Stimulated activated CD8-positive, alpha-beta memory T cell treated with anti-CD3 and anti-CD28 coated beads, Interleukin-2, amount 100 ng/mL, for 1 hour (primary cell): ENCODE measurements at places on chromosomes 4 and X.

DNA sequence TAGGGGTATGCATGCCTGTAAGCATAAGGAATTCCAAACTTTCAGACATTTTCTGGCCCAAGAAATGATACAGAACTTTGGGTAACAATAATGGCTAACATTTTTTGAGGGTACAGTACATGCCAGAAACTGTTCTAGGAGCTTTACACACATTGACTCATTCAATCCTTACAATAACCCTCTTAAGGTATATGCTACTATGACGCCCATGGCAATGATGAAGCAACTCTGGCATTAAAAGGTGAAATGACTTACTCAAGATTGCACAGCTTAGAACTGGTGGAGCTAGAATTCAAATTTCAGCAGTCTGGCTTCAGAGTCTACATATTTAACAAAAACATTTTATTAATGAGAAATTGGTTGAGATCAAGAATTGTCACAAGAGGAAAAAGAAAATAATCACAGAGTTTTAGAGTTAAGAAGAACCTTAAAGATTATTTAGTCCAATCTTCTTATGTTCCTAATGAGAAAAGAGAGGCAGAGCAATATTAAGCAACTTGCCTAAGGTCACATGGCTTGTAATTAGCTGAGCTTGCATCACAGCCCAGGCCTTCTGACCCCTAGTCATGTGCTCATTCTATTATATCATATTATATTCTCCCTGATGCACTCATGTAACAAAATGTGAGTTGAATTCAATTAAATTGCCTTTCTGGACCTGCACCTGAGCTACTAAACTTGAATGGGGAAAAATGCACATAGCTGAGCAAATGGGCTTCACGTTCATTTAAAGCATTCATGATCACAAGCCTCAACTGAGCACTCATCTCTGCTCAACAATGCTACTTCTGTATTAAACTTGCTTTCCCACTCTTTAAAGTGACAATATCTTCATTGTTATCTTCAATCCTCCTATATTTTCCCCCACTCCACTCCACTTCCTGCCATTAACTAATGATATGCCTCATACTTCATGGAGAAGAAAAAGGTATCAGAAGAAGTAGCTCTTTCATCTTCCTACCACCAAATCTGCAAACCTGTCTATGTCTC, 73.2 kb downstream of the ENOX2 start:
- DNase-seq = no peak

DNA sequence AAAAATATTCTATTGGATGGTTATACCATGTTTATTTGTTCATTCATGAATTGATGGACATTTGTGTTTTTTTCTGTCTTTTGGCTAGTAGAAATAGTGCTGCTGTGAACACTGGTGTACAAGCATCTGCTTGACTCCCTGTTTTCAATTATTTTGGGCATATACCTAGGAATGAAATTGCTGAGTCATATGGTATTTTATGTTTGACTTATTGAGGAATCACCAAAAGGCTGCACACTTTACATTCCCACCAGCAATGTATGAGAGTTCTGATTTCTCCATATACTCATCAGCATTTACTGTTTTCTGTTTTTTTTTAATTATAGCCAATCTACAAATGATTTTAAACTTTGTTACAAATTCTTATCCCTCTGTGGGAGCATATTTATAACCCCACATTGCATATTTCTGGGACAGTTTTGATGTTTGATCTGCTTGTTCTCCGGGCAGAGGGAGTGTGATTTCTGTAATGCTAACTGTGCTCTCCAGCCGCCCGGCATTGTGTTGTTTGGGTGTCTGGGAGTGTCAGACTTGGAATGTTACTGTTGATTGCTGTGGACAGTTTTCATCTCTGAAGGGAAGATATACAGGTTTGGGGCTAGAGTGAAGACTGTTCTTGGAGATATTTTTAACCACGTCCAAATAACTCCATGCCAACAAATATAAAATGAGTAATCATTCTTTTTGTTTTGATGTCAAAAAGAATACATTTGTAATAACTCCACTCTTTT, 60.5 kb upstream of the PGRMC2 start:
- no peak for DNase-seq

GRCh38 chrX:49761481-49761880, 65.7 kb upstream of the PAGE1 start:
- no peak for DNase-seq

GRCh38 chr4:52968241-52968640, 106.1 kb downstream of the RASL11B start:
- DNase-seq = no peak

- no peak for DNase-seq
Observed at GRCh38 chr4:84263415-84263814, 235.7 kb downstream of the NKX6-1 start.

GRCh38 chr4:6473264-6474052, 1.0 kb upstream of the PPP2R2C start:
- no peak for DNase-seq

DNA sequence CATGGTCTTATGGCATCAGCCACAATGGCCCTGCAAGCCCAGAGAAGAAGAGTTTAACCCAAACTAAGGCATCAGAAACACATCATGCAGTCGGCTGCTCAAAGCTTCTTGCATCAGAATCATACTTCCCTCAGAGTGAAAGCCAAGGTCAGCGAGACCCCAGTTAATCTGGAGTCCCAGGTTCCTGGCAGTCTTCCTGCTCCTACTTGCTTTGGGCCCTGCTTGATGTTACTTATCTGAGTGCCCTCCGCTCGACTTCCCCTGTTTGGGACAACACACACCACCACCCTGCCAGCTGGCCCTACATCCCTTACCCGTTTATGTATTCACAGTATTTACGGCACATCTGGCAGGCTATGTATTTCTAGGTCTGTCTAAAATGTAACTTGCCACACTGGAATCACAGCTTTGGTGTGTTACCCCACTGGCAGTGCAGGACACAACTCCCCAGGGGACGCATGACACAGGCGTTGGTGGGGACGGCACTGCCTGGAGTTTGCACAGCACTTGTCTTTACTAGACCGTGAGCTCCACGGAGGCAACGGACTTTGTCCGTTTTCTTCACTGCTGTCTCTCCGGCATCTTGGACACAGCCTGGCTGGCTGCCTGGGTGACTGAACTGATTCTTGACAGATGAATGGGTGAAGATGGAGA, 22.8 kb downstream of the CRMP1 start:
- no peak for DNase-seq

GRCh38 chr4:170978990-170979389, 834.2 kb upstream of the GALNTL6 start:
- no peak for DNase-seq

GRCh38 chr4:102627831-102628523, 126.8 kb downstream of the NFKB1 start:
- no peak for DNase-seq

GRCh38 chrX:148498067-148498466, 2.4 kb upstream of the AFF2 start:
- no peak for DNase-seq

- DNase-seq = no peak
Observed at GRCh38 chr4:53640576-53641453, 49.5 kb upstream of the LNX1 start.

DNA sequence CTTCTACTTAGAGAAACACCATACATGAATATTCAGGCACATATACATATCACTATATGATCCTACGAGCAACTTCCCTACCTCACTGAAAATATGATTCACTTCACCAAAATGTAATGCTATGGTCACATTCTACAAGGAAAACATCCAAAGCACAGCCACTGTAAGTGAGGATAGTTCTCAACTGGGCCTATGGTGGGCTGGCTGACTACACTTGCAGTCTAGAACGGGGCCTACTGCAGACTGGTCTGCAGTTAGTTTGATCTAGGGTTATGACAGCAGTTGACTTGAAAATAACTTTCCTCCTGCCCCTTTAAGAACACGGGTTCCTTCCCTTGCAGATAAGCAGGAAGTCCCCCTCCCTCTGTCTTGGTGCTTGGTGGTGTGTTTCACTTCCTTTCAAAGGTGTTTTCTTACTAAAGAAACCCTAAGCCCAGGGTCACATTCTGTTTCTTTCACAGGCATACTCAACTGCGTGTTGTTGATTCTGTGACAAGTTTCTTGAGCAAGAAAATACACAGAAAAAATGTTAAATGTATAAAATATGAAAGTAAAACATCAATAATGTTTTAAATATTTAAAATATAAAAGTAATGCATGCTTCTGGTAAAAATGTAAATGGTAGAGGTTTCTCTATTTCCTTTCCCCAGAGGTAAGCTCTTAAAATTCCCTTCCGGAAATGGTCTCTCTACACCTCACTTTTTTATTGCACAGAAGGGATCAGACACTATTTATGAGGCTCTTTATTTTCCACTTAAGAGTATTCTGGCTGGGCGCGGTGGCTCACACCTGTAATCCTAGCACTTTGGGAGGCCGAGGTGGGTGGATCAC, 18.0 kb upstream of the TMSB4X start:
- DNase-seq = no peak

DNA sequence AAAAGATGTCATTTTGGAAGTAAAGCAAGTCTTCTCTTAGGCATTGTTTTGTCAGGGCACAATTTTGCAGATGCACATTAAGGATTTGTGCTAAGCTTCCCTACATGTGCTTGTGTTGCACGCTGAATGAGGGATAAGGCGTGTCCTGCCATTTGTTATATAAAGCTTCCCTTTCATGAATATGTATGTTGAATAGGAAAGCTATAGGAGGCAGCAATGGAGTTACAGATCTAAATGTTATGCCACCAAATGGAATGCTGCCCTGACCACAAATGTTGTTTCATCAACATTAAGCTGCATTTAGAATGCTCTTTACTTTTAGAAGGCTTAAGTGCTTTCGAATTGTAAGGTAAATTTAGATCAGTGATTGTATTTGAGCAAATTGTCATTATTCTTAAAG, 20.9 kb downstream of the SGMS2 start:
- no peak for DNase-seq

GRCh38 chrX:859329-859728, 228.7 kb downstream of the SHOX start:
- no peak for DNase-seq

DNA sequence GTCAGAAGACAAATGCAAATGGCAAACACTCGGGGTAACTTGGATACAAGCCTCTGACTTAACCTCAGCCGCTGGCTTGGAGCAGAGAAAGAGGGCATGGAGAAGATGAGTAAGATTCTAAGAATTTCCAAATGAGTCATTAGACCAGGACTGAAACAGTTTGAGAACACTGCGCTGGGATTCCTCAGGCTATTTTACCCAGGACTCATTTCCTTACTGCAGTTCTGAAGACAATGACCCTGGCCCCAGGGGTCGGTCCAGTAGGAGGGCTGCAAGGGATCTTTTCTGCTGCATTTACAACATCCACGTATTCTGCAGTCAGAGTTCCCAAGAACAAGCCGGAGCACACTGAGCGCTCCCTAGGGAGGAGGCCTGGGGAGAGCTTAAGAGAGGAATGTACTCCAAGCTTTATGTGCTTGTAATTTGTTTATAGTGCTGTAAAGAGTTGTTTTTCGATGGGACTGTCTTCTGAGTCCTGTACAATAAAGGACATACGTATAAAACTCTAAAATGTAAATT, 27.3 kb upstream of the SORBS2 start:
- DNase-seq = no peak

- DNase-seq = no peak
Observed at GRCh38 chr4:87240341-87240740, 19.9 kb upstream of the KLHL8 start.

GRCh38 chrX:15751155-15751819, 13.2 kb downstream of the CA5B start:
- DNase-seq = no peak

- DNase-seq = no peak
Observed at GRCh38 chrX:39721566-39722279, 376.0 kb downstream of the BCOR start.

DNA sequence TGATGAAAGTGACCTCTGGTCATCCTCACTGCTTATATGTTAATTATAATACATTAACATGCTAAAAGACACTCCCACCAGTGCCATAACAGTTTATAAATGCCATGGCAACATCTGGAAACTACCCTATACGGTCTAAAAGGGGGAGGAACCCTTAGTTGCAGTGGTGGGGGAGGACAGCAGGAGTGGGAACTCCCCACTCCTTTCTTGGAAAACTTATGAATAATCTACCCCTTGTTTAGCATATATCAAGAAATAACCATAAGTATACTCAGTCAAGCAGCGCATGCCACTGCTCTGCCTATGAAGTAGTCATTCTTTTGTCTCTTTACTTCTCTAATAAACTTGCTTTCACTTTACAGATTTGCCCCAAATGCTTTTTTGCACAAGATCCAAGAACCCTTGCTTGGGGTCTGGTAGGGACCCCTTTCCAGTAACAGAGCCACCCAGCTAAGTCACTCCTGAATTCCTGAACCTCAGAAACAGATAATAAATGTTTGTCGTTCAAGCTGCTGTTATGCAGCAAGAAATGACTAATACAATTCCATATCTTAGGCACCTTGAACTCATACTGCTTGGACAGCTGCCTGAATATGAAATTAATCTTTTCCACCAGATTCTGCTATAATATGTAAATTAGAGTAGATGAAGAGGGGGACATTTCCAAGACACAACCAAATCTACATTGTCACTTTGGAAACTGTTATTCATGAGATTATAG, 14.4 kb upstream of the REPS2 start:
- DNase-seq = no peak

DNA sequence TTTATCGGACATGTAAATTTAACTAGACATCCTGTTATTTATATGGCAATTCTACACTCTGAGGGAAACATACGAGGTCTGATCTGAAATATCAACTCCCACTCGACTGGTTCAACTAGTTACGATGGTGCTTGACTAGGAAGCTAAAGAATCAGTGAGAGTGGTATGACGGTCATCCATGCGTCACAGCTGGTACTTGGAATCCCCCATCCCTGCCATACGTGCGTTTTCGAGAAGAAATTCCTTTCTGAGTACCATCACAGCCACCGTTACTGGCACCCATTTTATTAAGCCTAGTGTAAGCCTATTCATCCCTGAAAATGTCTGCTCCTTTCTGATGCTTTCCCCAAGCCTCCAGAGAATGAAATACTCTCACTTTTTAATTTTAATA, 695 bp upstream of the PIGA start:
- no peak for DNase-seq

GRCh38 chr4:121030711-121031110, 41.6 kb downstream of the NDNF start:
- DNase-seq = no peak

- no peak for DNase-seq
Observed at GRCh38 chr4:1592068-1592708, 91.9 kb downstream of the FAM53A start.

DNA sequence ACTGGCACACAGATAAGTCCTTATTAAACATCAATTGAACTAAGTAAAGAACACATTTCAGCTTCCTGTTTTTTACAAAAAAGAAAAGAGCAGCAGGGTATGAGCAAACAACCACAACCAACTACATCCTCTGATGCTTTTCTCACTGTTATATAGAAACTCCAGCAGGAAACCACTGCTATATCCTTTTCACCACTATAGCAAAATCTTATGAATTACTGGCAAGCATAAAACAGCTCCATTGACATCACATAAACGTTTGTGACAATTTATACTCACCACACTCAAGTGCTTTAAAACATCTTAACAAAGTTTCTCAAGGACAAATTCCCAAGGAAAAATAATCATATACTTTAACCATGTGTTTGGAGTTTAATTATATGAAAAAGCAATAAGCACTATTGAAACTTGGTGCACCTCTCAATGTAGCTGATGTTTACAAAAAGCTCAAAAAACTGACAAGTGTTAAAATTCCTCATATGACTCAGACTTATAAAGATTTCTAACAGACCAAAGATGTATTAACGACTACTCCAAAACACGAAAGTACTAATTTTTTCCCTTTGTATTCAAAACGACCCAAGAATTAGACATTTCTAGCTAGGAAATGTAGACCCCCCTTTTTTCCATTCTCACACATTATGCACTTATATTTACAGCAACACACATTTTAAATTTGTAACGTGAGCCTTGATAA, 12.9 kb downstream of the GPRIN3 start:
- no peak for DNase-seq
